Stimulated activated naive CD8-positive, alpha-beta T cell treated with anti-CD3 and anti-CD28 coated beads, Interleukin-15, amount 100 ng/mL, for 72 hours (primary cell): ENCODE measurements at places on chromosomes 2 and 18.

GRCh38 chr2:109351164-109351756, 222.3 kb downstream of the SH3RF3 start:
- DNase-seq, result no peak

- no peak for DNase-seq
Measured at GRCh38 chr2:60466161-60466702, 87.2 kb downstream of the BCL11A start.

- DNase-seq, result no peak
Measured at GRCh38 chr2:16438613-16439321, 226.9 kb downstream of the CYRIA start.

DNA sequence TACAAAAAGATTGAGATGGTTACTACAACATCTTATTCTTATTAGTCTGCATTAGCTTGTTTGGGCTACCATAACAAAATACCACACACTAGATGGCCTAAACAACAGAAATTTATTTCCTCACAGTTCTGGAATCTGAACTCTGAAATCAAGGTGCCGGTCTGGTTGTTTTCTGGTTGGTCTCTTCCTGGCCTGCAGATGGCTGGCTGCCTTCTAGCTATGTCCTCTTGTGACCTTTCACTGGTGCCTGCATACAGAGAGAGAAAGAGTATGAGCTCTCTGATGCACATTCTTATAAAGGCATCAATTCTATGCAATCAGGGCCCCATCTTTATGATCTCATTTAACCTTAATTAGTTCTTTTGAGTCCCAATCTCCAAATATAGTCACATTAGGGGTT, 696.5 kb downstream of the TDRD15 start:
- no peak for DNase-seq

- DNase-seq, result no peak
Measured at GRCh38 chr18:59068276-59069071, 71.2 kb upstream of the SEC11C start.

GRCh38 chr18:12765586-12765985, 62.7 kb downstream of the PSMG2 start:
- no peak for DNase-seq

DNA sequence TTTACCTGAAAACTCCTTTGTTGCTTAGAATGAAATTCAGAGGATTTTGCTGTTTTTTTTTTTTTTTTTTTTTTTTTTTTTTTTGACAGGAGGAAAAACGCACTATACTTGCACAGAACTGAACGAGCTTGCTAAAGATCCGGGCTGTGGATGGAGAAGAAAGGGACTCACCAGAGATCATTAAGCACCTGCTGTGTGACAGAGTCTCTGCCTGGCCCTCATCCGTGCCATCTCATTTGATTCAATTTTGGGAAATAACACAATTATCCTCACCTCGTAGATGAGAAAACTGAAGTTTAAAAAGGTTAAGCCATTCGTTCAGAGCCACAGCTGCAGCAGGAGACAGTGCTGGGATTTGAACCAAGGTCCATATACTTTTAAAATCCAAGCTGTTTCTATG, 775.4 kb upstream of the ID2 start:
- DNase-seq, result no peak

GRCh38 chr18:13611601-13612195, 114.7 kb downstream of the FAM210A start:
- no peak for DNase-seq

DNA sequence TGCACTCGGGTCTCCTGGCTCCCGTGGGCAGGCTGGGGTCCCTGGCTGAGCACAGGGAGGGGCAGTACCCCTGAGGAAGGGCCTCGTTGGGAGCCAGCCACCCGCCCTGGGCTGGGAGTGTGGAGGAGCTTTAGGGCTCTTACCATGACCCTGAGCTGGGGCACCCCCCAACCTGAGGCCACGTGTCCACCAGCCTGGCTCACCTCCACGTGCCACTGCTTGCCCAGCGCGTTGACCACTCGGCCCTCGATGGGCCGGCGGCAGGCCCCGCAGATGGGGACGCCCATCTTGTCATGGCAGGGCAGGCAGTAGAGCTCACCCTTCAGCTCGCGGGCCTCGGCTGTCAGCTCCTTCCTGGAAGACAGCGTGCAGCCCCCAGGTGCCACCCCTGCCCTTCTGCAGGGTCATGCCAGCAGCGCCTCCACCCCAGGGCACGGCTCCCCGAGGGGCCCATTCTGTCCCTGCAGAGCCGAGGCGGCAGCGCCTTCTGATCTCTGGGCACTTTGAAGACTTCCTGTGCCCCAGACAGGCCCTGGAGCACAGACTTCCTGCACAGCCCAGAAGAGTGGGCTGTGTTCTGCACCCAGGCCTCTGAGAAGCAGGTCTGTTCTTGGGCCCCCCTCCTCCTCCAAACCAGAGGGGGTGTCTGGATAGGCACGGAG, 4.0 kb upstream of the GPR17 start:
- DNase-seq, result peak; percentile 58

DNA sequence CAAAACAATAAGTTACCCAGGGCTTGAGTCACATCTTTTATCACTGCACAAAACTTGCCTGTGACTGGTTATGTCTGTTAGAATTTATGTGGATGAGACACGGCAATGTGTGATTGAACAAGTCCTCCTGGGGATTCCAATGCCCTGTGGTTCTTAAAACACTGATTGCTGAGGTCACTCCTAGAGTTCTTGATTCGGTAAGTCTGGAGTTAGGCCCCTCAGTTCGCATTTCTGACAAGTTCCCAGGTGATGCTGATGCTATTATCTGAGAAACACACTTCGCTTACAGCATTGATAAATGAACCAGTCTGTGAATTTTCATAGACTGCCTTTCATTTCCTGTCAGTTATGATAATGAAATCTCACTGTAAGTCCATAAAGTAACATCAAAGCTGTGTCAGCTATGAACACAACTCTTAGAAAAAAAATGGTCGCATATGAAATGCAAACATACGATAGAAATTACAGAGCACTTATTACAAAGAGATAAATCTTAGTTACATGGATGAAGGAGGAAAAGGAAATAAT, 214.0 kb downstream of the DLGAP1 start:
- DNase-seq, result no peak

DNA sequence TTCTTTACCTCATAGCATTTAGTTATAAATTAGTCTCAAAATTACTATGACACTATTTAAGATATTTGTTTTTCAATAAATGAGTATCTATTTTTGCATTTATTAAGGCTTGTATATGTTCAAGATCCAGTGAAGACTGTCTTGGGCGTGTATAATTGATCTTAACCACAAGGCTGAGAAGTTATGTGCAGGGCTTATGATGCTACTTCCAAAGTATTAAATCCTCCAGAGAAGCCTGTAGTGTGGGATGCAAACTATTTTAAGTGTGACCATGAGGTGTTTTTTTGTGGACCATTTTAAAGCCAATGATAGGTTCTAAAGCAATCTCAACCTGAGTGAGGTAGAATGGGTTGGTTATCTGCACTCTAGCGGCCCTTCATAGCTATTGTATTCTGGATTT, 219.9 kb downstream of the ZNF407 start:
- DNase-seq, result no peak

- DNase-seq, result no peak
Measured at GRCh38 chr2:234204480-234204879, 154.0 kb downstream of the SPP2 start.

DNA sequence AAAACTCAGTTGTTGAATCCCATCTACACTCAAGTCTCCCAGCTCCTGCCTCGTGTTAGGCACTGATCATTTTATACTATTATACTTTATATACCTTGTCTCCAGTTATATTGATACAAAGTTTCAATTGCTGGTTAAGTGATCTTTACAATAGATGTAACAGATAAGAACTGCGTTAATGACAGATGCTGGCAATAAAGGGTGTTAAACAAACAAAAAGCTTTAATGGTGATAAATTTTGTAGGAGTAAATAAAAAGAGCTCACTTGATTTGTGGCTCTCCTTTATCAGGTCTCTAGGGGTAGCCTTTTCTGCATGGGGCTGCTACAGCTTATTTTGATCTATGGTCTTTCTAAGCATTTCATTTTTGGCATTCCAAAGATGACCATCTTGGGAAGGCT, 106.9 kb upstream of the GAREM1 start:
- no peak for DNase-seq

- DNase-seq, result no peak
Measured at GRCh38 chr18:5979971-5980457, 84.7 kb upstream of the TMEM200C start.

GRCh38 chr2:153133716-153134115, 344.8 kb downstream of the RPRM start:
- DNase-seq, result no peak

DNA sequence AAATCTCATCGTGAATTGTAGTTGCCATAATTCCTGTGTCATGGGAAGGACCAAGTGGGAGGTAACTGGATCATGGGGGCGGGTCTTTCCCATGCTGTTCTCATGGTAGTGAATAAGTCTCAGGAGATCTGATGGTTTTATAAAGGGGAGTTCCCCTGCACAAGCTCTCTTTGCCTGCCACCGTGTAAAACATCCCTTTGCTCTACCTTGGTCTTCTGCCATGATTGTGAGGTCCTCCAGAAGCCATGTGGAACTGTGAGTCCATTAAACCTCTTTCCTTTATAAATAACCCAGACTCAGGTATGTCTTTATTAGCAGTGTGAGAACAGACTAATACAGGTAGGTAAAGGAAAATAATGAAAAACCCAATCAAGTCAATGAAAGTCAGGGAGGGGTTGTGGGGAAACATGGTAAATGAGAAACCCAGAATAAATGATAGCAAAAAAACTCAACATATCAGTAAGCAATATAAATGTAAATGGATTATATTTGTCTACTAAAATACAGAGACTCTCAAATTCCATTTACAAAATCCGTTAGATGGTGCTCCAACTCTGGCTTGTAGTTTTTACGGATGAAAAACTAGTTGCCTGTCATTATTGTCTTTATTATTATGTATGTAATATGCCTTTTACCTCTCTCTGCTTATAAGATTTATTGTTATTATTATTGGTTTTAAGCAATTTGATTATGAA, 98.9 kb upstream of the NDUFV2 start:
- no peak for DNase-seq

DNA sequence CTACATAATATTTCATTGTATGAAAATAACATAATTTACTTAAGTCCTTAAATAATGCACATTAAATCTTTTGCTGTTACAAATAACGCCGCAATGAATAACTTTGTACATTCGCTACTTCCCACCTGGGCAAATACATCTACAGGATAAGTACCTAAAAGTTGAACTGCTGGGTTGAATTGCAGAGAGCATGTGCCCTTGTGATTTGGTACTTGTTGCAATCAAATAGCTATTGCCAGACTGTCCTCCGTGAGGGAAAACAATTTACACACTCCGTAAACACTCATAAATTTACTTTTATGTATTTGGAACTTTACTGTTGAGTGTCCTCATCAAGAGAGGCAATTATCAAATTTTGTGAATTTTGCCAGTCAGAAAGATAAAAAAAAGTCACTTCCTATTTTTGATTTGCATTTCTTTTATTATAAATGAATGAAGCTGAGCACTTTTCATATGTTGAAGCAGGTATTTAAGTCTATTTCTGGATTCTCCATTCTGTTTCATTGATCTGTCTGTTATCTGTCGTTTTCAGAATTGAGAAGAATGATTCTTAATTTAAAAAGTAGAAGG, 140.8 kb upstream of the SERTAD2 start:
- DNase-seq, result no peak

DNA sequence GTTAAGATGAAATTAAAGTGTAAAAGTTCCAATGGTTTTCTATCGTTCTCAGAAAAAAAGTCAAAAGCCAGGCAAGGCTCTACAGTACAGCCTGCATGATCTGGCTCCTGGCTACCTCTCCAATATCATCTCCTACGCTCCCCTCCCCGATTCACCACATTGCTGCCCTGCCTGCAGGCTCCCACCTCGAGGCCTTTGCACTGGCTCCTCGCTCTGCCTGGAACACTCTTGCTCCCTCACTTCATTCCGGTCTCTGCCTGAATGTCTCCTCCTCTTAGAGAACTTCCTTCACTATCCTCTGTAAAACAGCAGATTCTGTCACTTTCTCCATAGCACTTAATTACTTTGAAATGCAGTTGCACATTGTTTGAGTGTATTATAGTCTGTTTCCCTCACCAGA, 72.5 kb downstream of the KLF7 start:
- no peak for DNase-seq

DNA sequence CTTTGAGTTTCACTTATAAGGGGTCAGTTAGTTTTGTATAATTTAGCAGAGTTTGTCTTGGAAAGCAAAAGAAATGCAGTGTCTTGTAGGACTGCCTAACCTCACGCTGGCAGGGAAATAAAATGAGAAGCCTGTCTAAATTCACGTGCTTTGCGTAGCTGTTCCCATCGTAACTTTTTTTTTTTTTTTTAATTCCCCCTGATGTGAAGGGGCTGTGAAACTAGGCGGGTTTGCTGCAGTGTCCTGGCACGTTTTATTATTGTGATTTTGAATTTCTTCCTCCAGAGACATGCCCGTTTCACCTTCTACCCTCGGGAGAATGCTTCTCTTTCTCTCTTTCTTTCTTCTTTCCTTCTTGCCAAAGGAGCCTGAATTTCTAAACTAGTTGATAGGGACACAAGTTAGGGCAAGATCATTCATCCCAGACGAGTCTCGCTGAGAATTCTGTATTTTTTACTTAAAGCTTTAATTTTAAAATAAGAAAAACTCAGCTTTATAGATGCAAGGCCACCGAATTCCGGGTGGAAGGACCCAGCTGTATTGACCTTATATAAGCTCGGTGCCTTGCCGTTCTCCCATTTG, 2.3 kb downstream of the MEIS1 start:
- no peak for DNase-seq

DNA sequence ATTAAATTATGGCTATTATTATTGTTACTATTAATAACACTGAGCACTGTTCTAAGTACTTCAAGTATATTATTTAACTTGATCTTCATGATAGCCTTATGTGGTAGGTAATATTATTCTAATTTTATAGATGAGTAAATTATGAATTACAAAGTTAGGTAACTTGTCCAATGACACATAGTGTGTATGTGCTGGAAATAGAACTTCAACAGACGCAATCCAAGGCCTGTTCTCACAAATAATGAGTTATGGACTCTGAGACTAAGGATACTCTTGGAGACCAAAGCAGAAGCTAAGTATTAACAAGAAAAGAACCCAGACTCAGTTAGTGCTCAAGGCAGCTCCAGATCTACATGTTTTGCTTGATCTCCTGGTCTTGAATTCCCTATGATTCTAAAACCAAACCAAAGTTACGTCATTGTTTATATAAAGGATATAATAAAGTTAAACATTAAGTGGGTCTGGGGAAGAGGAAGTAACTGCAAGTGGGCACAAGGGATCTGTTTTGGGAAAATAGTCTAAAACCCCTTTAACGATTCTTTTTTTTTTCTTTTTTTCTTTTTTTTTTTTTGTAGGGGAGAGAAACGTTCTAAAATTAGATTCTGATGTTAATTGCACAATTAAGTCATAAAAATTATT, 211.3 kb downstream of the ERBB4 start:
- DNase-seq, result no peak

GRCh38 chr2:43341959-43342757, 115.8 kb upstream of the ZFP36L2 start:
- DNase-seq, result no peak

GRCh38 chr2:202208526-202208925, 29.9 kb downstream of the SUMO1 start:
- DNase-seq, result no peak

GRCh38 chr18:9428301-9428706, 47.0 kb upstream of the RALBP1 start:
- no peak for DNase-seq
